ENCODE measurements at places on chromosomes 1 and 21. TPM values are rescaled to one million over a fixed set of nuclear protein-coding genes. Genes with fewer than 3 reads are reported as not detected.

Gene NBPF20
- 1.1 TPM for total RNA-seq

Gene RNU1-4
- 294 TPM for total RNA-seq

Gene CLSTN1
- 64.3 TPM for total RNA-seq

Gene OR6F1
- not detected for total RNA-seq

Gene ARHGEF19
- total RNA-seq, result 10.7 TPM

Gene HAO2
- not detected for total RNA-seq

GRCh38 chr1:11967028-11967547, 13.2 kb upstream of the MFN2 start:
- DNase-seq, result no peak
- H3K36me3 ChIP-seq, result peaks cover 65% of the 10 kb centered on the region
- no peak overlapping the region for H3K27ac ChIP-seq
- no peaks in the 10 kb centered on the region for H3K27me3 ChIP-seq
- no peaks in the 10 kb centered on the region for H3K4me1 ChIP-seq

DNA sequence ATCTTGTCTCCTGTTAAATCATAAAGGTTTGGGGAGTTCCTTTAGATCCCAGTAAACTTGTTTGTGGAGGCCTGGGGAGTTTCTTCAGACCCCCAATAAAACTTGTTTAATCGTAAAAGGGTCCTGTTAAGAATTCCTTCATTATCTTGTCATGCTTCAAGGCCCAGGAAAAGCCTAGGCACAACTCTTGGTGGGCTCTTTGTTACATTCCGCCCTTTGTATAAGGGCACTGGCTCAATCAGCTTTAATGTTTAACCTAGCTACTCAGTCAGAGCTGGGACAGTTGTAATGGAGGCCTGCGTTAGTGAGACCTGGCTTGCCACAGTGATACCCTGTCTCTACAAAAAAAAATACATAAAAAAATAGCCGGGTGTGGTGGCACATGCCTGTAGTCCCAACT, 77.2 kb downstream of the MPZL1 start:
- H3K27ac ChIP-seq, result no peak overlapping the region
- H3K27me3 ChIP-seq, result no peaks in the 10 kb centered on the region
- no peak for DNase-seq

DNA sequence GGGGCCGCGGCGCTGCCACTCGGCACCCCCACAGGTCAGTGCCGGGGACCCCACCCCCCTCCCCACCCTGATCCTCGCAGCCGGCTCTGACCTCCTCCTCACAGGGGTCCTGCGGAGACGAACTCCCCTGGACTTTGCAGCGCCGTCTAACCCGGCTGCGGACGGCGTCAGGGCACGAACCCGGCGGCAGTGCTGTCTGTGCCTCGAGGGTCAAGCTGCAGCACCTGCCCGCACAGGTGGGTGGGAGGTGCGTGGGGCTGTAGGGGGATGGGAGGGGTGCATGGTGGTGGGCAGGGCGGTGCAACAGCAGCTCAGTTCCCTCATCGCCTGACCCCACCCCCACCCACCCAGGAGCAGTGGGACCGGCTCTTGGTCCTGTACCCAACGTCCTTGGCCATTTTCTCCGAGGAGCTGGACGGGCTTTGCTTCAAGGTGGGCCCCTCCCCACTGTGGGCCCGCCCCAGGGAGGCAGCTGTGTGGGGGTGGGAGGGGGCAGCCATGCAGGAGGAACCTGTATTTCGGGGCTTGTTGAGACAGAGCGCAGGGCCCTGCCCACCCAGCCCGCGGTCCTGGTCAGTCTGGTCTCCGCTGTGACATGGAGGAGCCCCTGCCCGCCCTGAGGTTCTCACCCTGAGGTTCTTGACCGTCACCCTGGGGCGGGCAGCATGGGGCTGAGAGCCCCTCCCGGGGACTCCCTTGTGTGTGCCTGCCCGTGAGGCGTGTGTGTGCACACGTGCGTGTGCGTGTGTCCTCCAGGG, 4.9 kb downstream of the PLEKHN1 start:
- H3K4me1 ChIP-seq, result peaks cover 17% of the 10 kb centered on the region
- no peak overlapping the region for H3K27ac ChIP-seq
- H3K27me3 ChIP-seq, result peaks cover 23% of the 10 kb centered on the region
- no peak overlapping the region for H3K4me3 ChIP-seq
- H3K36me3 ChIP-seq, result 0 out of 2 replicates have a peak, but pooled peaks cover 4% of the 10 kb centered on the region

DNA sequence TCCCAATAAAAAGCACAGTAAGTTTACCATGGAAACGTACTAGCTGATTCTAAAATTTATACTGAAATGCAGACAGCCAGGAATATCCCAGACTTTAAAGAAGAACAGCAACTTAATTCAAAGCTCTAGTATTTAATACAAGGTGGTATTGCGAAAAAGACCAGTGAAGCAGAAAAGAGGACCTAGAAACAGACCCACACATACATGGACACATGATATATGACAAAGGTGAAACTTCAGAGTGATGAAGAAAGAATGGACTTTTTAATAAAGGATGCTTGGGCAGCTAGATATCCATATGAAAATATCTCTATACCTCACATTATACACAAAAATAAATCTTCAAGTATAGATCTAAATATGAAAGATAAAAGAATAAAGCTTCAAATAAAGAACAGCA, 62.6 kb downstream of the COP1 start:
- H3K27me3 ChIP-seq, result no peaks in the 10 kb centered on the region
- H3K4me3 ChIP-seq, result no peak overlapping the region
- H3K4me1 ChIP-seq, result no peaks in the 10 kb centered on the region
- H3K27ac ChIP-seq, result no peak overlapping the region

- H3K27ac ChIP-seq, result no peak overlapping the region
- H3K27me3 ChIP-seq, result no peaks in the 10 kb centered on the region
- H3K4me1 ChIP-seq, result peaks cover 8% of the 10 kb centered on the region
- no peak overlapping the region for H3K4me3 ChIP-seq
Observed at GRCh38 chr1:203175827-203176241, 208 bp upstream of the MYBPH start.

- DNase-seq, result no peak
- no peak overlapping the region for H3K4me3 ChIP-seq
- no peak overlapping the region for H3K27ac ChIP-seq
- no peaks in the 10 kb centered on the region for H3K4me1 ChIP-seq
- no peaks in the 10 kb centered on the region for H3K36me3 ChIP-seq
Observed at GRCh38 chr1:87842156-87842555, 513.5 kb downstream of the LMO4 start.

DNA sequence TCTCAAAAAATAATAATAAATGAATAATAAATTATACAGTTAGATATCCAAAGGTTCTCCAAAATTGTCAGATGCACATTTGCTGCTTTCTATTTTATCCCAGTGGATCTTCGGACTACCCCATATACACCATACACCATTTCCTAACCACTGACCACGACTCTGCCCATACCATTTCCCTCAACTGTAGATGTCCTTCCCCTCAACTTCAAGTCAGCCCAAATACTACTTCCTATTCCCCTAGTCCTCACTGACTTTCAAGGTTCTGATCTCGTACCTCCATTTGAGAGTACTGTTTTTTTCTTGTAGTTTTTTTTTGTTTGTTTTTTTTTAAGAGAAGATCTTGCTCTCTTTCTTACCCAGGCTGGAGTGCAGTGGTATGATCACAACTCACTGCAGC, 19.6 kb downstream of the EIF4G3 start:
- peaks cover 12% of the 10 kb centered on the region for H3K4me1 ChIP-seq
- H3K27ac ChIP-seq, result no peak overlapping the region
- DNase-seq, result no peak
- no peak overlapping the region for H3K4me3 ChIP-seq

- H3K4me3 ChIP-seq, result no peak overlapping the region
- H3K27me3 ChIP-seq, result no peaks in the 10 kb centered on the region
- H3K27ac ChIP-seq, result no peak overlapping the region
- no peaks in the 10 kb centered on the region for H3K4me1 ChIP-seq
- DNase-seq, result no peak
Observed at GRCh38 chr1:87826681-87827251, 498.1 kb downstream of the LMO4 start.

- H3K4me1 ChIP-seq, result no peaks in the 10 kb centered on the region
- no peak for DNase-seq
- H3K36me3 ChIP-seq, result no peaks in the 10 kb centered on the region
- H3K4me3 ChIP-seq, result no peak overlapping the region
- peaks cover 5% of the 10 kb centered on the region for H3K27me3 ChIP-seq
Observed at GRCh38 chr21:42608446-42608845, 45.0 kb upstream of the PDE9A start.

- no peak for DNase-seq
- H3K4me1 ChIP-seq, result peaks cover 14% of the 10 kb centered on the region
- no peak overlapping the region for H3K4me3 ChIP-seq
- no peaks in the 10 kb centered on the region for H3K27me3 ChIP-seq
- H3K36me3 ChIP-seq, result no peaks in the 10 kb centered on the region
Observed at GRCh38 chr1:196183941-196184340, 424.3 kb downstream of the KCNT2 start.

Measured in SJSA1 (cell line).